ENCODE measurements at places on chromosomes 3 and 15.
A peak's percentile ranks its signal among the peaks of the same experiment; 100 is the strongest.

- no peak for DNase-seq
Observed at GRCh38 chr3:11545186-11545851, 98.4 kb downstream of the VGLL4 start.

DNA sequence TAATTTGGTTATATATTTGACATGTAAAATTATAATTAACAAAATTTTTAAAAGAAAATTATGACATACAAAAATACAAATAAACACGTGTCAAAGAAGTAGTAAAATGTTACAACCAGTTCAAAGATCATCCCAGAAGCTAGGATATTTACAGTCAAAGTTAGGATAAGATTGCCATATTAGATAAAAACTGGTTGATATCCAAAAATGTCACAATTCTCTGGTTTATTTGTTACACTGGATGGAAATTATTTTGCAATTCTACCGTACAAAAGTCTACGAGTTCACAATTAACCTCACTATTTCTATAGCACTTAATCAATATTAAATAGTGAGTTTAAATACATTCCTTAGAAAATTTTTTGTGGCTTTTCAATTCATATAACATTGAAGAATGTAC lies 673.8 kb downstream of the GBE1 start:
- no peak for DNase-seq

- peak; percentile 37 for DNase-seq
Observed at GRCh38 chr3:162489853-162490252, 993.2 kb downstream of the OTOL1 start.

DNA sequence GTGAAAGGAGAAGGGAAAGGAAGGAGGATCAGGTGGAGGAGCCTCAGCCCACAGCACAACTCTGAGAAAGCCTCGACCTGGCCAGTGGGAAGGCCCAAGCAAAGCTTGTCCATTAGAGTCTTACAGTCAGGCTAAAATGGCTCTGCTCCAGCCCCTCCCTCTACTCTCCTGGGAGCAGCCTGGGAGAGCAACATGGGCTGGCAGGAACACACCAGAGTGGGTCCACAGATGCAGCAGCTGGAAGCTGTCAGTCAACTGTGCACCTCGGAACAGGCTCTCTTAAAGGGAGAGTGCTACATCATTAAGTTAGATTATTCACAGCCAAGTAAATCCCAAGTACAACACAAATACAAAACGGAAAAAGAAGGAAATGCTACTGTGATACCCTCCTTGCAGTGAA lies 98.0 kb upstream of the LIMD1 start:
- DNase-seq, result peak; percentile 38

DNA sequence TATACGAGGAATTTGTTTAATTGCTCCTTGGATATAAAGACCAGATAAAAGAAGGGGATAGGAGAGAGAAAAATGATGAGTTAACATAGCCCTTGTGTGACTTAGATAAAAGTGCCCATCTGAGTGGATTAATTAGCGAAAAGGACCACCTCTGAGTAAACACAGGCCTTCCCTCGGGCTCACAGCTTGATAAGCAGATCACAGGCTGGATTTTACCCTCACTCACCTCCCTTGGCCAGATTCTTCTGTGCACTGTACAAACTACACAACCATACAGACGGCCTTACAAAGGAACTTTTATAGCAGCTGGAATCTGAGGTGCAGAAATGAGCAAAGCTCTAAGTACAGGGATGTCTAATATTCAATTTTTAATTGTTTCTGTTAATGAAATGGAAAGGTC lies 112.4 kb upstream of the STT3B start:
- DNase-seq, result no peak

GRCh38 chr3:179299999-179300613 lies 22.7 kb upstream of the ZNF639 start:
- no peak for DNase-seq

DNA sequence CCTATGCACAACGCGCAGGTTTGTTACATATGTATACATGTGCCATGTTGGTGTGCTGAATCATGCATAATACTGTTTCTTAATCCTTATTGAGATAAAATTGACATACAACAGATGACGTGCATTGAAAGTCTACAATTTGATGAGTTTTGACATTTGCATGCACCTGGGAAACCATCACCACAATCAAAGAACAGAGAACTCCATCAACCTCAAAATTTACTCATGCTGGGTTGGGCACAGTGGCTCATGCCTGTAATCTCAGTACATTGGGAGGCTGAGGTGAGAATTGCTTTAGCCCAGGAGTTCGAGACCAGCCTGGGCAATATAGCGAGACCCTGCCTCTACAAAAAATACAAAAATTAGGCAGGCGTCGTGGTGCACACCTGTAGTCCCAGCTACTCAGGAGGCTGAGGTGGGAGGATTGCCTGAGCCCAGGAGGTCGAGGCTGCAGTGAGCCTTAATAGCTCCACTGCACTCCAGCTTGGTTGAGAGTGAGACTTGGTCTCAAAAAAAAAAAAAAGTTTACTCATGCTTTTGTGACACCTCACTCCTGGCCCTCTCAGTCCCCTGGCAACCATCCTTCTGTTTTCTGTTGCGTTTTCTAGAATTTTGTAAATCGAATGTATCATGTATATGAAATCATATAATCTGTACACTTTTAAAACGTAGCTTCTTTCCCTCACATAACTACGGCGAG lies 56.6 kb downstream of the BHLHE40 start:
- DNase-seq, result no peak

DNA sequence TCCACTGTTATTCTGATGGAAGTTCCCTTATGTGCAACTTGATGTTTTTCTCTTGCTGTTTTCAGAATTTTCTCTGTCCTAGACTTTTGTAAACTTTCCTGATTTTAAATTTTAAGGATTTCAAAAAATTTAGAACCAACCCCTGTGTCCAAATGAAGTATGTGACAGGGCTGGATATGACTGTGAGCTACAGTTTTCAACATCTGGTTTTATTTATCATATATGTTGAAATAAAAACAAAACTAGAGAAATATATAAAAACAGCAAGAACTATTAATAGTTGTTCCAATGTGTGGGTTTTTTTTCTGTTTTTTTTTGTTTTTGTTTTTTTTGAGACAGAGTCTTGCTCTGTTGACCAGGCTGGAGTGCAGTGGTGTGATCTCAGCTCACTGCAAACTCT lies 47.4 kb upstream of the PSMD6 start:
- DNase-seq, result no peak

GRCh38 chr3:45957586-45957985 lies 14.3 kb downstream of the CXCR6 start:
- no peak for DNase-seq

DNA sequence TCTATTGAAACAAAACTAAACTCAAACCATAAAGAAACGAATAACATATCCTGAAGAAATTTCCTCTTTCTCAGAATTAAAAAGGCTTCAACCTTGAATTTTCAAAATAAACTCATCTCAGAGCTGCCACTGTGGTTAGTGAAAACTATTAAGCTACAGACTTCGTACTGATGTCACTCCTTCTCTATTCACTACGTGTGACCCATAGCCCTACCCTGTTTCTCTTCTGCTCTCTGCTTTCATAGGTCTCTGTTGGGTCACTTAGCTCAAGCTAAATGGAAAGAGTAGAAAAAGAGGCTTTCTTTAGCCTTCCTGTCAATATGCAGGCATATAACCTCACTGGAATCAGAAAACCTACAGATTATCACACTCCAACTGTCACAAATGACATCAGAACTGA lies 126.6 kb upstream of the MME start:
- no peak for DNase-seq

DNA sequence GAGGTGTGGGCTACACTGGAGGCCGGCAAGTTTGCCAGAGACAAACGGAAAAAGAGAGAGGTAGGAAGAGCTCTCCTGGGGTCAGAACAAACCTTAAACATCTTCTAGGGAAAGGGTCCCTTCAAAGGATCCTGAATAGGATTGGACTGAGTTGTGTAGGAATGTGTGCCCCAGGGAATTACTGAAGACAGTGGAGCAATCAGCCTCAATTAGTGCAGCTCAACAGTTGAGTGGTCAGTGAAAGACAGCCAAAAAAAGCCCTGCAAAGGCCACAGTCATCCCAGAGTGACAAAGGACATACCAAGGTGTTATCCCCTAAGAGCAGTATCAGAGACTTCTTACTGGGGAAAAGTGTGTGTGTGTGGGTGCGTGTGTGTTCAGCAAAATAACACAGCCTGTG lies 70.3 kb downstream of the NUP210 start:
- no peak for DNase-seq

- DNase-seq, result no peak
Observed at GRCh38 chr3:94294806-94295205, 231.9 kb downstream of the NSUN3 start.

GRCh38 chr3:46987743-46988401 lies 8.4 kb downstream of the NBEAL2 start:
- DNase-seq, result no peak

- DNase-seq, result no peak
Observed at GRCh38 chr3:117998071-117998470, 1036.6 kb downstream of the IGSF11 start.

GRCh38 chr3:149377408-149378364 lies at the start of gene TM4SF1:
Gene TM4SF1, minus strand, starts transcription at chr3:149377649. Its CDS starts 102 bp downstream, at chr3:149377547.
- no peak for DNase-seq

GRCh38 chr15:58987036-58987435 lies 427 bp upstream of the RNF111 start:
- no peak for DNase-seq

- DNase-seq, result no peak
Observed at GRCh38 chr15:74869372-74869725, 3.8 kb downstream of the SCAMP2 start.

DNA sequence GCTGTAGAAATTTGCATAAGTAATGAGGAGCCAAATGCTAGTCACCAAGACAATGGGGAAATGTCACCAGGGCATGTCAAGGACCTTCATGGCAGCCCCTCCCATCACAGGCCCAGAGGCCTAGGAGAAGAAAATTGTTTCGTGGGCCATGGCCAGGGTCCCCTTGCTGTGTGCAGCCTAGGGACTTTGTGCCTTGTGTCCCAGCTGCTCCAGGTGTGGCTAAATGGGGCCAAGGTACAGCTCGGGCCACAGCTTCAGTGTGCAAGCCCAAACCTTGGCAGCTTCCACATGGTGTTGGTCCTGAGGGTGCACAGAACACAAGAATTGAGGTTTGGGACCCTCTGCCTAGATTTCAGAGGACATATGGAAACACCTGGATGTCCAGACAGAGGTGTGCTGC lies 208.8 kb upstream of the TBC1D5 start:
- DNase-seq, result no peak
